ENCODE measurements at places on chromosomes 11 and 22. TPM values are rescaled to one million over a fixed set of nuclear protein-coding genes. Genes with fewer than 3 reads are reported as not detected.

DNA sequence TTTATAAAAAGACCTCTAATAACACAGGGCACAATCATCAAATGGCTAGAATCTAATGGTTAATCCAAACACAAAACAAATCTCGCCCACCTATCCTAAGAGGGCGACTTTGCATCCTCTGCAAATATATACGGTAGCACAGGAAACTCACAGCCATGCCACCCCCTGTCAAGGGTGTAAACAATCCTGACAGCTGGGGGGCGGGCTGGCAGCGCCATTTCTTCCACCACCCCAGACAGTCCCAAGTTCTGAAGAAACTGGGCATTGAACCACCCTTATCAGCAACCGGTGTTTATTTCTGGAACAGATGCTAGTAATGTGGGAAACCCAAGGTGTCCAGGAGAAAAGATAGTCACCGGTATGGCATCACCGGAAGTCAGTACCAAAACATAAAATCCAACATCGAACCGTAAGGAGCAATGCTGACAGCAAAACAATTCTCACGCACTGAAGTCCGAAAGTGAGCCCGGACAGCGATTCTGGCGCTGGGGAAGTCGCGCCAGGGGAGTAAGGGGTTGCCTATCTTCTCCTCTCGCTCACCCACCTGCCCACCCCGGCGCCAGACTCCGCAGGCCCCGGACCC is 825 bp downstream of the FBXO3 start:
- peak overlapping the region; percentile 93 for H3K4me3 ChIP-seq
- H3K27ac ChIP-seq = no peak overlapping the region
- H3K27me3 ChIP-seq = peaks cover 35% of the 10 kb centered on the region
- H3K4me1 ChIP-seq = peaks cover 2% of the 10 kb centered on the region

GRCh38 chr11:84164728-84165127 is 878.6 kb upstream of the CCDC90B start:
- no peaks in the 10 kb centered on the region for H3K36me3 ChIP-seq
- no peak overlapping the region for H3K4me3 ChIP-seq
- no peaks in the 10 kb centered on the region for H3K4me1 ChIP-seq
- no peak for DNase-seq
- H3K27me3 ChIP-seq = no peaks in the 10 kb centered on the region
- no peak overlapping the region for H3K27ac ChIP-seq

DNA sequence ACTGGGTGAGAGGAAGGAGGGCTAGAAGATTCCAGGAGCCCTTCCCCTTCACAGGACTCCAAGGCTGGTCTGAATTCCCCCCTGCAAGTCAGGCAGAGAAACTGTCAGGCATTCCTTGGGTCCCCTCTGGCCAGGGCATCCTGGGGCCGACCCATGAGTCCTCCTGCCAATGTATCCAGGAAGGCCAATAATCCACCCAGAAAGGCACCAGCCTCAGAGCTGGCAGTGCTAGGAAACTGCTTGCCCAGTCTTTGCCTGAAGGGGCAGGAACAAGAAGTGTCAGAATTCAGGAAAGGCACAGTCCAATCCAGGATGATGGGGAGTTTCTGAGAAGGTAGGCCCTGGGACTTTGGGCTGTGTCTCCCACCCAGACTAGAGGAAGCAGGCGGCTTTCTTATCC is 41.0 kb downstream of the BUD13 start:
- no peak overlapping the region for H3K27ac ChIP-seq
- H3K36me3 ChIP-seq = no peaks in the 10 kb centered on the region
- no peaks in the 10 kb centered on the region for H3K27me3 ChIP-seq
- no peak overlapping the region for H3K4me3 ChIP-seq
- no peaks in the 10 kb centered on the region for H3K4me1 ChIP-seq

GRCh38 chr11:106177311-106177710 is 99.8 kb downstream of the AASDHPPT start:
- H3K4me1 ChIP-seq = peaks cover 8% of the 10 kb centered on the region
- H3K4me3 ChIP-seq = peak overlapping the region; percentile 20
- no peaks in the 10 kb centered on the region for H3K27me3 ChIP-seq
- no peaks in the 10 kb centered on the region for H3K36me3 ChIP-seq
- DNase-seq = peak; percentile 50

GRCh38 chr22:44442186-44442815 is 55.7 kb downstream of the RTL6 start:
- no peak overlapping the region for H3K27ac ChIP-seq
- no peaks in the 10 kb centered on the region for H3K4me1 ChIP-seq
- H3K4me3 ChIP-seq = no peak overlapping the region
- no peaks in the 10 kb centered on the region for H3K27me3 ChIP-seq

DNA sequence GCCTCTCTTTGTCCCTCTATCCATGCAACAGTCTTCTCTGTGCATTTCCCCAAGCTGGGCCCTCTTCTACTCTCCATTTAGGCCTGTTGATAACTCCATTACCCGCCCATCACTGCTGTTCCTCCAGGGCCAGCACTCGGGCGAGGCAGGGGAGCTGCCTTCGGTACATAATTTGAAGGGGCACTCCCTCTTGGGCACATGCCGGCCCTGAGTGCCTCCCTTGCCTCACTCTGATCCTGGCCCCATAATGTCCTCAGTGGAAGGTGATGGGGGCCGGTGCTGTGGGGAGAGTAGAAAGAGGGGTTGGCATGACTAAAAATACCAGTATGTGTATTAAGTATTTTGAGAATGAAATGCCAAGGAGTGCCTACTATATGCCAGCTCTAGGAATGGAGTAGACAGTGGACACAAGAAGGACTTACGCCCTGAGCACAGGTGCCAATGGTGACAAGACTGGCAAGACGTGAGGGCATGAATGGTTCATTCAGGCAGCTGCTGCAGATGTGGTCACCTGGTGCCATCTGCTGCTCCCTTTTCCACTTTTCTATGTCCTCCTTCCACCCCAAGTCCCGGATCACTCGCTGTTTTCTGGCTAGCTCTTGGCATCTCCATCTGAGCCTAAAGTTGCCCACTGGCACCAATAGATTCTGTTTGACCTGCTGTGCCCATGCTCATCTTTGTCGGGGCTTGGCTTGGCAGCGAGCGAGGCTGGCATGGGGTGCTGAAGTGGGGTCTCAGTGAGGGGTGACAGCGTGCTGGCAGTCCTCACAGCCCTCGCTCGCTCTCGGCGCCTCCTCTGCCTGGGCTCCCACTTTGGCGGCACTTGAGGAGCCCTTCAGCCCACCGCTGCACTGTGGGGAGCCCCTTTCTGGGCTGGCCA is 22.6 kb downstream of the TMEM218 start:
- H3K27ac ChIP-seq = no peak overlapping the region
- H3K27me3 ChIP-seq = no peaks in the 10 kb centered on the region
- no peaks in the 10 kb centered on the region for H3K4me1 ChIP-seq
- H3K4me3 ChIP-seq = no peak overlapping the region

Gene PTPRCAP
- total RNA-seq = 0.49 TPM

Gene ACRV1
- 0.37 TPM for total RNA-seq

Gene VSIG2
- total RNA-seq = 3.6 TPM

Gene INCENP
- 52.4 TPM for total RNA-seq
